ENCODE measurements at places on chromosomes 1 and 21.

DNA sequence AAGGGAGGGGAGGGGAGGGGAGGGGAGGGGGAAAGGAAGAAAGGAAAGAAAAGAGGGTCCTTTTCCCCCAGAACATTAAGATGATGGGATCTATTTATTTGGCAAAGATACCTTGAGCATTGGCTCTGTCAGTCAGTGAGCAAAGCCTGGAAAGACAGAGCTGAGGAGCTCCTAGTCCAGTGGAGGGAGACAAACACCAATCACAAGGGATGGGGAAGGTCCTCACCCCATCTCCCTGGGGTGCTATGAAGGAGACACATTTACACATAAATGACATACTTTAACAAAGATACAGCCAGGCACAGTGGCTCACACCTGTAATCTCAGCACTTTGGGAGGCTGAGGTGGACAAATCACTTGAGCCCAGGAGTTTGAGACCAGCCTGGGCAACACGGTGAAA, 154.9 kb upstream of the TIAM1 start:
- no peak for DNase-seq

DNA sequence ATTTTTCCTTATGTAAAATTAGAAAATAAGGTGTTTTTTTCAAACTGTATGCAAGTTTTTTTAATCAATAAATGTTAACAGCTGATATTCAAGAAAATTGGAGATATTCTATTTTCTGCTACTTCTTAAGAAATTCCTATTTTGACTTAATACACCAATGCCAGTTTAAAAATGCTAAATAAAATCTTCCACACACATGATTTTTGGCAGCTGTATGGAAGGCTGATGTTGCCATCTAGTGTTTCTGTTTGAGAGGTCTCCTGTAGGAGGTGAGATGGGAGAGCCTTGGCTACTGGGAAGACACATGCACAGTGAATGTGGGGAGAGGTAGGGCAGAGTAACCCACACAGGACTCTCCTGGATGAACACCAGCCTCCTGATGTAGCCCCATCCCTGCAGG, 29.2 kb upstream of the OR2B11 start:
- peak; percentile 29 for DNase-seq

GRCh38 chr1:203467550-203467921, 8.1 kb upstream of the PRELP start:
- DNase-seq: no peak

DNA sequence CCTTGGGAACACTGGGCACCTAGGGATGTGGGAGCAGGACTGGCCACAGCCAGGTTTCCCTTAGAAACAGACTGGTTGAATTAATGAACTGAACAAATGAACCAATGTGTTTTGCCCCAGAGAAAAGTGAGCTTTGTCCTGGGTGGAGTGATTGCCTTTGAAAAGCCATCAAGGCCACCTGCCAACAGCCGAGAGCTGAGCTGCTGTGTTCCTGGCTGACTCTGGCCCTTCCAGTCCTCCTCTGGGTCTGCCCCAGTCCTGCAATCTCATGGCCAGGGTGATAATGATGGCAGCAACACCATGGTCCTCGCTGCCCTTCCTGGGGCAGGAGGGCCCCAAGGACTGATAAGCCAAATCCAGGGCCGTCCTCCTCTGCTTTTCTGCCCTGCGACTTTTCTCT, 18.2 kb upstream of the GJA9 start:
- DNase-seq: no peak

GRCh38 chr1:214896921-214897320, 185.6 kb upstream of the KCNK2 start:
- no peak for DNase-seq

DNA sequence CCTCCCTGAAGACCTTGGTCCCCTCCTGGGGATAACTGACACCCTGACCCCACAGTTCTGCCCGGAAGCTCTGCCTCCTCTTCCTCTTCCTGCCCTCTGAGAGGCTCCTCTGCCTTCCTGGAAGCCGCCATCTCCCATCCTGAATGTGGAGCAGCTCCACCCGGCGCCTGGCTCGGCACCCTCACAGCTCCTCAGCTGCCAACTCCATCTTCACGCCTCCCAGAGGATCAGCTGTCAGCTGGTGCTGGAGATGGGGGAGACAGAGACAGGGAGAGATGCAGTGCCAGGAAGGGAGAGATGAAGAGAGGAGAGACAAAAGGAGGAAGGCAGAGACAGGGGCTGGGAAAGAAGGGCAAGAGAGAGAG, 210.4 kb upstream of the CSF3R start:
- no peak for DNase-seq

- DNase-seq: no peak
Observed at GRCh38 chr1:162023181-162023546, 505 bp downstream of the OLFML2B start.

GRCh38 chr1:161805399-161806197, 39.5 kb downstream of the ATF6 start:
- DNase-seq: no peak

DNA sequence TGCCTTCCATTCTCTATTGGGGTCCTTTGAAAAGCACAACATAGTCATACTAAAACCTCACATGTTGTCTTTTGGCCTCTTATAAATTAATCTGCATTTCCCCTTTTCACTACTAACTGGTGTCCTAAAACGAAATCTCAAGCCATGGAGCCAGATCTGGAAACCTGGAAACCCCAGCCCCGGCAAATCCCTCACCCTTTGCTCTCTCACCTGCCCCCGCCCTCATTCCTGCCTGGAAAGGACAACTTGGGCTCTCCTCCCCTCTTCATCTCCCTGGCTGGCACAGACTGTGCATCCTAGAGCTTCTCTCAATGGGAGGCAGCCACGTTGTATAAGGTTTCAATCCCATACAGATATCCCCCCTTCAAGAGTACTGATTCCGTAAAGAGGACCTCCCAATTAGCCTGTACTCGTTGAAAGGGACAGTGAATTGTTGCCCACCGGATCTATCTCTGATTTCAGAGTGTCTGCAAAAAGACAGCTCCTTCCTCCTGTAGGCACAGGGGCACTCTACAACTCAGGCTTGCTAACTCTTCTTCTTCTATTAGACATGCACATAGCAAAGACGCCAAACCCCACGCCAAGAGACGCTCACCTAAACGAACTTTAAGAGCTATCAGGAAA, 1.4 kb downstream of the DUSP10 start:
- DNase-seq: peak; percentile 14

DNA sequence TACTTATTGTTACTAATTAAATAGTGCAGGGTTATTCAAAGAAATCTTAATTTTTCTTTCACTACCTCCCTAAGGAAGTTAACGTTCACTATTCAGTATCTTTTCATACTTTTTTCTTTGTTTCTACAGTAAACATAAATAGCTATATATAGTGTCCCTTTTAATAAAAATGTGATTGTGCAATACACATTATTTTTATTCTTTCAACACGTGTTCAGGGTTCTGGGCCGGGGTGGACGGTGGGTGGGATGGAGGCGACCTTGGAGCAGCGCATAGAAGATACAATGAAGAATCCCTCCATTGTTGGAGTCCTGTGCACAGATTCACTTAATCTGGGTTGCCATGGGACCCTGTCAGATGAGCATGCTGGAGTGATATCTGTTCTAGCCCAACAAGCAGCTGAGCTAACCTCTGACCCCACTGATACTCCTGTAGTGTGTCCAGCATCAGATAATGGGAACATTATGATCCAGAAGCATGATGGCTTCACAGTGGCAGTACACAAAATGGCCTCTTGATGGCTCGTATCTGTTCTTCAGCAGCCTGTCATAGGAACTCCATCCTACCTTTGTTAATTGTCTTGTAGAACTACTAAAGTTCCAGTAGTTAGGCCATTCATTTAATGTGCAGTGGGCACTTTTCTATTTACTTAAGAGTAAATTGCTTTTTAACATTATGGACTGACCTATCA, 155.9 kb upstream of the L1TD1 start:
- peak; percentile 10 for DNase-seq

- no peak for DNase-seq
Observed at GRCh38 chr1:10539411-10540043, 64.8 kb downstream of the PEX14 start.

DNA sequence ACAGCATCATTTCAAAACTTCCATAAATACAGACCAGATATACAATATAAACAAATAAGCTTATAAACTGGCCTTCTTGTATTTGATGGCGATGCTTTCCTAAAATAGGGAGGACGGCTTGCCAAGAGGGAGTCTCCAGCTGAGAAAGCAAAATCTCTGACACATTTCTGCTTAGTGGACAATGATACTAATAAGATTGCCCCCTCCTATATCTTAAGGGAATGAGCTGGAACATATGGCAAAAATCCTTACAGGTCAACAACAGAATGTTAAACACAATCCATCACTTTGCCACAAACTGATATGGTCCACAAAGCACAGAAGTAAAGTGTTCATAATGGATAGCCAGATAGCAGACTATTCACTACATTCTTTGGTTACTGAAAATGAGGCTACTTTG, 7.1 kb upstream of the GADD45A start:
- no peak for DNase-seq

GRCh38 chr1:17093822-17094393, 25.3 kb downstream of the PADI2 start:
- DNase-seq: no peak

- DNase-seq: no peak
Observed at GRCh38 chr1:82269431-82269830, 468.7 kb downstream of the ADGRL2 start.

GRCh38 chr1:25174730-25175612, 57.3 kb downstream of the SYF2 start:
- DNase-seq: peak; percentile 56

- DNase-seq: no peak
Observed at GRCh38 chr21:27953340-27954045, 986.6 kb upstream of the ADAMTS5 start.

GRCh38 chr21:44800103-44800502, 1.5 kb downstream of the UBE2G2 start:
- no peak for DNase-seq

DNA sequence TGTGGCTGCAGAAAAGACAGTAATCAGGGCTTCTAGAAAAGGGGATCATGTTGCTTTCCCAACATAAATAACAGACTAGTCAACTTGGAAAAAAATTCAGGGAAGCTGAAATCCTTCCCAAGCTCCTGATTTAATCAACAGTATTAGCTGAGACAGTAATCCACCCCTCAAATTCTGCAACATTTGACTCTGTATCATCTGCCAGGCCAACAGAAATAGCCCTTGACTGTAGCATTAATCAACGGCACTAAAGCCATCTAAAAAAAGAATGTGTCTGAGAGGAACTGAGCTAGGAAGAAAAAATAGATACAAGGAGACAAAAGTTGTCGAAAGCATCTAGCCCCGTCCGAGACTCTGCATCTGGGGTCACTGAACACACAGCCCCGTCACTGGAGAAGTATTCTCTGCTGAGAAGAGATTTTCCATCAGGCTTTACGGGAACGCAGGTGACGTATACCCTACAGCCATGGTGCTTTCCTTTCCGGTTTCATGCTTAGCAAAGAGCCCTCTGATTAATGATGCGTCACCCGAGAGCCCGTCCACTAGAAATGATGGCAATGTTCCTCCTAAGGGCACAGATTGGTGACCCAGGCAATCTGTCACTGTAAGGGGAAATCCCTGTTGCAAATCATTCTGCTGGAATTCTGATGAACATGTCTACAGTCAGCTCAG, 42.1 kb upstream of the TP53BP2 start:
- DNase-seq: no peak

- DNase-seq: no peak
Observed at GRCh38 chr1:233695901-233696300, 82.0 kb downstream of the KCNK1 start.

DNA sequence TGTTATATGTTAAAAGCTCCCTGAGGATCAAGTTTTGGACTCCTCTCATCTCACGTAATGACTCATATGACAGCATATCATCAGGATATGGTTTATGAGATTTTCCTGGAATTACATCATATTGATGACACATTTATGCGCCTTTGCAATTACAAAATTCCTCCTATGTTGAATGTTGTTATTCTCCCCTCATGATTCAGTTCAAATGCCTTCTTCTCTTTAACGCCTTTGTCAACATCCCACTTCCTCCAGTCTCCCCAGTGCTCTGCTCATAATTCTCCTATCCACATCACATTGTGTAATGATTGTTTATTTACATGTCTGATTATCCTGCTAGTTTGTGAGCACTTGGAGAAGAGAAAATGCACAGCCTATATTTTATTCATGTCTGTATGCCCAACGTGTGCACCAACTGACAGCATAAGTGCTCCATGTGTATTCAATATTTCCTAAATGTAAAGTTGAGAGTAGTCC, 80.9 kb upstream of the BACH1 start:
- DNase-seq: no peak

GRCh38 chr21:42601656-42602055, 51.8 kb upstream of the PDE9A start:
- no peak for DNase-seq

DNA sequence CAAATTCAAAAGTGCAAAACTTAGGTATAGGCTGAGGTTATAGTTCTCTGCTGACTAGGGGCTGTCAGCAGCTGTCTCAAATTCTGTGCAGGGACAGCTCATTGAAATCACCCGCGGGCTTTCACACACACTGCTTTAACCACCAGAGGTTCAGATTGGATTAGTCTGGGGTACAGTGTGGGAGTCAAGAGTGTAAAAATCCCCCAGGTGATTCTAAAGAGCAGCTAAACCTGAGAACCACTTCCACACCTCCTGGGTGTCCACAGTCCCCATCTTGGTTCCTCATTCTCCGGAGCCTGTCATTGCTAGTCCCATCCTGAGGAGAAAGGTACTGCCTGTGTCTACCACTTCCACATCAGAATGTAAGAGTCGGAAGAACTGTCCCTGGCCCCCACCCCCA, 9.9 kb upstream of the TDRD10 start:
- no peak for DNase-seq

DNA sequence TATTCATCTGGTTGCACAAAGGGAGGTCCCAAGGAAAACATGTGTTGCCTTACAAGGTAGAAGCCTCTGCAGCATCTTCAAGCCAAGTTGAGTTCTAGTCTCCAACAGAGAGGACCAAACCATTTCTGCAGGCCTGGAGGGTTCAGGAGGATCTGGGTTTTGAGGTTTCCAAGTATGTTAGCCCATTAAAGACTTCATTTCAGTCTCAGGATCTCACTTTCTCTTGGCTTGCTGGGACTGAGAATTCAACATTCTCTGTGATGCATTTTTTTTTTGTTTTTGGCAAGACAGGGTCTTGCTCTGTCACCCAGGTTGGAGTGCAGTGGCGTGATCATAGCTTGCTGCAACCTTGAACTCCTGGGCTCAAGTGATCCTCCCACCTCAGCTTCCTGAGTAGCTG, 8.8 kb upstream of the MYOCOS start:
- DNase-seq: no peak

- DNase-seq: no peak
Observed at GRCh38 chr1:244815600-244816099, 19.8 kb upstream of the COX20 start.

GRCh38 chr1:178263341-178263740, 169.4 kb downstream of the RASAL2 start:
- no peak for DNase-seq

DNA sequence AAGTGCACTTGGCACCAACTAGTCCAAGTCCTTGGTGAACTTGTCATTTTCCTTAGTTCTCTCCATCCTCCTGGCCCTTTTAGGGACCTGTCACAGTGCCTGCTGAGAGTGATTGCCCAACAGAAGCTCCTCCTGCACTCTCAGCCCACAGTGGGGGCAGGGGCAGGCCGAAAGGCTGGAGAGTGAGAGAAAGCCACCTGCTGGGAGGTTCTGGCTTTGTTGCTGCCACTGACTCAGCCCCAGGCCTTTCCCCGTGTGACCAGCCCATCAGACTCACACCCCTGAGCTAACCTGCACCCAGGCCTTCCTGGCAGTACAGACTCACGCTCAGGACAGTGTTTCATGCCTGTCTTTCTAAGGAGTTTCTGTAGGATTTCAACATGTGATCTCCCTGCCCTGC, 17.1 kb upstream of the PROK1 start:
- DNase-seq: peak; percentile 73
